GM13976 (cell line): ENCODE measurements at places on chromosomes 1 and 21.
A peak's percentile ranks its signal among the peaks of the same experiment; 100 is the strongest.

DNA sequence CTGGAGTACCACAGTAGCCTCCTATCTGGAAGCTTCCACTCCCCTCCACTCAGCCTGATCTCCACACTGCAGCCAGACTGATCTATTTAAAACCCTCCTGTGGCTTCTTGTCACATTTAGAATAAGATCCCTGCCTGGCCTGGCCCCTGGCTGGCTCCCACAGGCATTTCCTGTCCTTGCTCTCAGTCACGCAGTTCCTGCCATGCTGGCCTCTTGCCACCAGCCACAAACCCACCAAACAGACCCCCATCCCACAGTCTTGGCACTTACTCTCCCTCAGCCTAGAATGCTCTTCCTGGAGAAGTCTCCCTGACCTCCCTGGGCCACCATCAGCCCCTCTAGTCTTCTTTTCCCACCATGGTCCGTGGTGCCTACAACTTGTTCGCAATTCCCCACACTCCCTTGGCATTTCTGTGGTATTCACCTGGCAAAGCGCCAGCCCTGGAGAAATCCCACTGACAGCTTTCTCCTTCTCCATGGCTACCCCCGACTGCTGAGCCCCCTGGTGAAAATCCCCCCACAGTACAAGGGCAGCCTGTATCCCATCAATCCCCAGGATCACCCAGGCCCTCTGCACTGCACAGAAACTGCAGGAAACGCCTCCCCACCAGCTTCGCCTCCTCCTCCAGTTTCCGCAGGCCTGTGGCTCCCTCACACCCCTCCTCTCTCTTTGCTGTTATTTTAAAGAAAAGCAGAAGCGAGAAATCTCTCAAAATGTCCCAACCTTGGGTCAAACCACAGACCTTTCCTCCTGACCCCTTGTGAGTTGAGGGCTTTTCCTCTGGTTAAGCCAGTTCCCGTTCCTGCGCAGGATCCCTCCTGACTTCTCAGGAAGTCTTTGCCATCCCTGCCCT lies 94.5 kb downstream of the SYT2 start:
- DNase-seq, result peak; percentile 76

DNA sequence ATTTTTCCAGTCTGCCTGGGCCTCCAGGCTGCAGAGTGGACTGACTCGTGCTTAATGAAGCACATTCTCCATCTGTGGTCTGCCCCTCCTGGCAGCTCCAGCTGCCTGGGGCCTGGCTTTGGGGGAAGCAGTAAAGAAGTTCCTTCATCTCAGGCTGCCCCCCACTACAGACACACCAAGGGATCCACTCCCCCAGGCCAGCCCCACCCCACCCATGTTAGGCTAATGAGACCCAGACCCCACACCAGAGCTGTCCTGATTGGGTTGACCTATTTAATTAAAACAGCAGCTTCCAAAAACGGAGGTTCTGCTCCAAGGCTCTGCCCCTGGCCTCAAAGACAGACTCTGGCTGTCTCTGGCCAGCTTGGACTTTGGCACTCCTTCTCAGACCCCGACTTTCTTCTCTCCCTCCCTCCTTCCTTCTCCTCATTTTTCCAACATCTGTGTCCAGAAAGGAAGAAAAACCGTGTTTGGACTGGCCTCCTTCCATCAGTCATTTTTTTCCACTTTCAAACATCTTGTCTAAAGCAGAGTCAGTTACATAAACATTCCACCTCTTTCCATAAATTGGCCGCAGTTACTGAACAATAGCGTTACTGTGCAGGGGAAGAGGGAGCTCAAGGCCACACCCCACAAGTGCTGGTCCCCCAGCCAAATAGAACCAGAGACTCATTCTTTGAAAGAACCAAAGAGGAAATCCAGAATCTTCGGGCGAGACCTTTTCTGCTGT lies 29.7 kb downstream of the SERTAD4 start:
- DNase-seq, result no peak

GRCh38 chr1:56510642-56511021 lies 68.7 kb downstream of the PLPP3 start:
- DNase-seq, result no peak

DNA sequence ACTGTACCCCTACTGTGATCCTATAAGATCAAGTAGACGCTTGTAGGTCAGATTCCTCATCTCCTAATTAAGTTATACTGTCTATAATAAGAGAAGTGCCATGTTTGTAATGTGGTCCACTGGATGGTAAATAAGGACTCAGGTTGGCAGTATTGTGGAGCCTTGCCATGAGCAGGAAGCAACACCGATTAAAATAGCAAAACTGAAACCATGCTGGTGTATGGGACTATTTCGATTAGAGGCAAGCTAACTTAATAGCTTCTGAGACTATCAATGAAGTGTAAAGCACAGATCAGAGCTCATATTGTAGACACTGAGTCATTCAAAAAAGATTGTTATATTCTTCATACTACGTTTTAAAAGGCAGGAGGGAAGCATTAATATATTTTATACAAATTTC lies 348.8 kb downstream of the HHAT start:
- no peak for DNase-seq

DNA sequence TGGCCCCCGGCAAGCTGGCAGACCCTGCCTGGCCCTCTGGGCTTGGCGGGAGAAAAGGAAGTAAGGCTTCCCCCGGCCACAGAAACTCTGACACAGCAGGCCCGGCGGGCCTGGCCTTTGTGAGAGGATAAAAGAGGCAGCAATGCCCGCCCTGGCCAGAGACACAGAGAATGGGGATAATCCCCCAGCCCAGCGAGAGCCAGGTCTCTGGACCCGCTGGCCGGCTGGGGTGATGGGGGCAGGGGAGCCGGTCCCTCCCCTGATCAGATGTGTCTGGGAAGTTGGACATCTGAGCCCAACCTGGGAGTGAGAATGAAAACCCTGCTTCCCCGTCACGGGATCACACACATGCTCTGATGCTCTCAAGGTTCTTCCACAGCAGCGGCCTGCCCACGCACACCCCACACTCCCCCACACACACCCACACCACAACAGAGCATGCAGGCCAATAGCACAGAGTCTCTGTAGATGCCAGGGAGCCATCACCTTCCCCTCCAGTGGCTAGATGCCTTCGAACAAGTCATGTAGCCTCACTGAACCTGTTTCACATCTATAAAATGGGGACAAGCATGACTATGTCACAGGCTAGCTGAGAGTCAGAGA lies 4.2 kb downstream of the RSPO1 start:
- DNase-seq, result no peak

DNA sequence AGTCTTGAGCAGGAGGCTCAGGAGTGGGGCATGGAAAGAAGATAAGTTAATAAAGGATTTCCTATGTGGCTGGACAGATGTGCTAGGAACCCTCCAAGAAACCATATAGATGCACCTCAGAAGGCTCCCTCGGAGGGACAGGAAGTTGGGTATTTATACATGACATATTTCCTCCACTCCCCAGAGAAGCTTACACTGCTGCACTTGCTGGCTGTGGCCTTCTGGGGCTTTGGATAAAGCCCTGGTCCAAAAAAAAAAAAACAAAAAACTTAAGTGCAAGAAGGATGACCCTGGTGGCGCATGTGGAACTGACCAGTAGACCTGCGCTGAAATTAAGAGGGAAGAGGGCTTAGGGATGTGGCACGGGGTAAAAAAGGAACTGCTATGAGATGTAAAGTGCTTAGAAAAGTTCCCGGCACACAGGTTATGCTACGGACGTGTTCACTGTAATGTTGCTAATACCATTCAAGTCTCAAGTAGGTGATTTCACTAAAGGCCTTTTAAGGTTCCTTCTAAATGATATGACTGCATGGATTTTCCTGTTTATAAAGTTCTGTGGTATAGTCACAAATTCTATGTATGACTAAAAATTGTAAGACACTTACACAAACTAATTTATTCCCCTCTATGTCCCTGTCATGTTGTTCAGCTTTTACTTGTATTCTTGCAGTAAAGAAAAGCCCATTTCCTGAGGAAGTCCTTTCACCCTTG lies 253.6 kb downstream of the HMCN1 start:
- DNase-seq, result no peak

DNA sequence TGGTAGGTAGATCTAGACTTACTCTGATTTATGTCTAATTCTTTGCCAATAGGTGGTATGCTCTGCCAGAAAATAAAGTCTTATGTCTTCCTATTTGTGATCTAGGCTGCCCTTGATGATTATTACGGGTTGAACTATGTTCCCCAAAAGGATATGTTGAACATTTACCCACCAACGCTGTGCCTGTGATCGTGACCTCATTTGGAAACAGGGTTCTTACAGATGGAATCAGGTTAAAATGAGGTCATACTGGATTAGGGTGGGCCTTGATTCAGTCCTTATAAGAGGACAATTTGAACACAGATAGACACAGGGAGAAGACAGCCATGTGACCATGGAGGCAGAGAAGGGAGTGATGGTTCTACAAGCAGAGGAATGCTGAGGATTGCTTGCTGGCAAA lies 95.1 kb upstream of the BCAR3 start:
- DNase-seq, result no peak

- DNase-seq, result no peak
Observed at GRCh38 chr1:7299329-7299799, 471.7 kb upstream of the VAMP3 start.

DNA sequence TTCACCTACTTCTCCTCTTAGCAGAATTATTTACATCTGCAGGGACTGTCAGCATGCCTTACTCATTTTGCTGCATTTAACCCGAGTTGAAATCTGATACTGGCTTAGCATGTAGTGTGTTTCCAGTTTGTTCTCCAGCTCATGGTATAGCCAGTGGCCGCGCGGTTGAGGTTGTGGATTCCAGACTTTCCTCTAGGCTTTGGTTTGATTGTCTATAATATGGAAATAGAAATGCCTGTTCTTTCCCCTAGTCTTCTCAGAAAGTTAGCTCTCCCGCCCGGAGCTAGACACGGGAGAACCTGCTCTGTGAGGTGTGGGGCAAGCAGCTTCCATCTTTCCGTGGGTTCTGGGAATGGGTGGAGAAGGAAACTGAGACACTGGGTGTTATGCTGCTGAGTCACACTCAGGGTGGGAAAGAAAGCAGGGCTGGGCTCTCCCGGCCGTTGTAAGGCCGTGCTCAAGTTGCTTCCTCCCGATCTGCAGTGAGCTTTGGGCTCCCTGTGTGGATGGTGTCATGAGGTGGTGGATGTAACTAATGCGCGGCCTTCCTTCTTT lies 206.8 kb upstream of the TMEM51 start:
- DNase-seq, result no peak

DNA sequence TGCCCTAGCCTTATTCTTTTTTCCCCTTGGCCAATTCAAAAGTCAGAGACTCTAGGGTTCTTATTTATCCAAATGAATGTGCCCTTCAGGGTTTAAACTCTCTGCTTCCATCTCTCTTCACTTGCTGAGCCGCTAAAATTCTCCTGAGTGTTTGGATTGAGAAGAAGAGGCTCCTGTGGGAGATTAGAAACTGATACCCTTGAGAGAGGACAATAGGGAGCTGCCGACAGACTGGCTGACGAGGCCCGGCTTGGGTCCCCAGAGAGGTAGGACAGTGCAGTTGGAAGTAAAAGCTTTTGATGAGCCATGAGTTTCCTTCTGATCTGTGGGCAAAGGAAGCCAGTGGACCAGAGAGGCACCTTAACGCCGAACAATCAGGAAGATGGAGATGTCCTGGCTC lies 41.3 kb upstream of the UBE2U start:
- DNase-seq, result no peak

GRCh38 chr1:151508833-151509232 lies 2.4 kb upstream of the CGN start:
- no peak for DNase-seq

- DNase-seq, result no peak
Observed at GRCh38 chr1:145545055-145545454, 62.7 kb upstream of the GPR89A start.

DNA sequence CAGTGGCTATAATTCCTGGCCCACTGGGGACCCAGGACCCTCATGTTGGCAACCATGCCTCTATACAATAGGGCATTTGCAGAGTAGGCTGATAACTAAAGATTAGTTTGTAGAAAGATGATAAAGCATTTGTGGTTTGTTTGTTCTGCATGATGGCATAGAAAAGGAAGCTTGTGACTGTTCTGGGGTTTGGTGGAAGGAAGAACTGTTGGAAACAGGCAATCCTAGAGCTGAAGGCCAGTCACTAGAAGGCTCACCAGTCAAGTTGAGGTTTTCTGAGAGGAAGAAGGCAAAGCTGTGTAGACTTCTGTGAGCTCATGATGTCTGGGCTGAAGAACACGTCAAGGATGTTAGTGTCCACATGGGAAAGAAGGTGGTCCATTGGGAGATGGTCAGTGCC lies 140.3 kb upstream of the VANGL1 start:
- DNase-seq, result no peak

DNA sequence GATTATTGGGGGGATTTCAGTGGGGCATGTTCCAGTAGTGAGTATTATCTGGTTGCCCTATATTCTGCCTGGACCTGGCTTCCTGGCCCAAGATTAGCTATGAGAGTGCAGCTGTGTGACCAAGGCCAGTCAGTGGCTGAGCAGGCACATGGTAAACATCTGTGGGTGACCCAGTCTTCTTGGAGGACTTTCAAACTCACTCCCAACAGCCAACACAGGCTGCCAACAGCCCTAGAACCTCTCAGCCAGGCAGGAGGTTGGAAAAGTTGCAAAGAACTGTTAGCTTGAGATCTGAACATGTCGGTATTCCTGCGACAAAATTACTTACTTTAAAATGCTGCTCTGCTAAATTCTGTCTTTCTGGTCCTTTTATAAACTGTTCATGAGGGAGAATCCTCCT lies 192.4 kb downstream of the TGFBR3 start:
- no peak for DNase-seq
